ENCODE measurements at places on chromosomes 5 and 9.

GRCh38 chr5:10615693-10616092, 51.8 kb downstream of the ANKRD33B start:
- DNase-seq: no peak

DNA sequence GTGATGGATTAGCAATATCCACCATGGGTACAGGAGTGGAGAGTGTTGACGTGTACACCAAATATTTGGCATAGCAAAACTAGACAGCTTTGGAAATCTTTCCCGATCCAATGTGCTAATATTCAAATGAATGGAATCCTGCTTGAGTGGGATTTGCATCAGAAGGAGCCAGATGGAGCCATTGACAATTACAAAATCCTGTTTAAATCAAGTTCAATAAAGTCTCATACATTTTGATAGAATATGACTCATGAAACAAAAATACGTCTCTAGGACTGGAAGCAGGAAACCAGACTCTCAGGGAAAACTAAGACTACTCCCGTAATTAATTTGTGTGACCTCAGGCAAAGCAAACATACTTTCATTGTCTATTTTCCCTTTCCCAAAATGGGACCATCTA, 13.0 kb downstream of the TNC start:
- no peak for DNase-seq

- peak; percentile 53 for DNase-seq
Measured at GRCh38 chr9:132268725-132269352, 85.9 kb downstream of the SETX start.

DNA sequence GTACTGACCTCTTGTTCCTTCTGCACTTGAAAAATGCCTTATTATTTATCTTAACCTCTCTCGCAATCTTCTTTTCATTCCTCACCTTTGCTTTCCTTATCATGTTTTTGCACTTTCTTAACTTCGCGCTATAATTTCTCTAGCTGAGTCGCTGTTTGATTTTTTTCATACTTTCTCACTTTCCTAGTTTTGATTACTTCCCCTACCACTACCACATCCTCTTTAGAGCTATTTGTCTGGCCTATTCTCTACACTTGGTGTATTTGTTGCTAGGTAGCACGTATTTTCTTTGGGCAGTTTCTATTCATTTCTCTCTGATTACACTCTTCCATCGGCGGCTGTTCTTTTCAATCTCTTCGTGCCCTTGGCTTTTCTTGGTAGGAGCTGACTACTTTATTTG, 611.8 kb downstream of the BNC2 start:
- DNase-seq: no peak

DNA sequence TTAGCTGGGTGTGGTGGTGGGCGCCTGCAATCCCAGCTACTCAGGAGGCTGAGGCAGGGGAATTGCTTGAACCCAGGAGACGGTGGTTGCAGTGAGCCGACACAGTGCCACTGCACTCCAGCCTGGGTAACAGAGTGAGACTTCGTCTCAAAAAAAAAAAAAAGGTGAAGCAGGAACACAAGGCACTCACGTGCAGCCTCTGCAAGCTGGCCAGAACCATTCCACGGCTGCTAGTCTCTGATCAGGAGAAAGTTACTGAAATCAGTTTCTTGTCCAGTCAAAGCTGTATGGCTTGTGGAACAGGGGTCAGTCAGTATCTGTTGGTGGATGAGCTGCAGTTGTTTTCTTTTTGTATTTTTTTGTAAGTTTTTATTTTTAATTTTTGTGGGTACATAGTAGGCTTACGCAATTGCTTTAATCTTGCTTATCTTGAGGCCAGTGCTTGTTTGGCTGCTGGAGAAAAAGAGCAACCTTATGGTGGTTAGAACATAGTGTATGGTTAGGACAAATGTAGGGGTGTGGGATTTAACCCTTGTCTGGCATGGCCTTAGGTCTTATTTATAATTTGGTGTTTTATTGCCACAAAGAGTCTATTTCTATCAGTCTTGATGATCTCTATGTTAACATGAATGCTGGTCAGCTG, 32.7 kb upstream of the GTF2H2C start:
- no peak for DNase-seq

- peak; percentile 69 for DNase-seq
Measured at GRCh38 chr5:75567710-75568109, 43.5 kb upstream of the ANKDD1B start.

GRCh38 chr5:178282391-178282790, 49.8 kb upstream of the PHYKPL start:
- no peak for DNase-seq

GRCh38 chr5:135230251-135230925, 168.6 kb downstream of the MACROH2A1 start:
- peak; percentile 25 for DNase-seq

All from activated CD4-positive, alpha-beta T cell treated with anti-CD3 and anti-CD28 coated beads, Interleukin-2, amount 50 U/mL, for 16 hours (primary cell).